SW 1271 (cell line): ENCODE measurements at places on chromosomes 12 and 14.

GRCh38 chr12:107241411-107241810 lies 148.1 kb upstream of the CRY1 start:
- no peak for DNase-seq

DNA sequence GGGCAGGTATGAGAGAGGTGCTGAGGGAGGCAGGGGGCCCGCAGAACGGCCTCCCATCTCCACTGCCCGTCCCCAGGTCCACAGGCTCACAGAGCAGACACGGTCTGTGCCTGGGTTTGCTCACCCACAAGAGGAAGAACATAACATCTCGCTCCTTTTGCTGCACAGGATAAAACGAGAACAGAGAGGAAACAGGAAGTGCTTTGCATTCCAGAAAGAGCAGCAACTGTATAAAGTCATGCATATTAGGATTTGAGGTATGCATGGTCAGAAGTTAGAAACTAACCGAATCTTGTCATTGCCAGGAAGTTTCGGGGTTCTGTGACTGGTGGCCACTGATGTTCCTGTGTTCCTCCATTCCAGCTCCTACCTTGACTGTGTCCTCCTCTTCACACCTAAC lies 25.0 kb downstream of the NTF3 start:
- DNase-seq: peak; percentile 73

DNA sequence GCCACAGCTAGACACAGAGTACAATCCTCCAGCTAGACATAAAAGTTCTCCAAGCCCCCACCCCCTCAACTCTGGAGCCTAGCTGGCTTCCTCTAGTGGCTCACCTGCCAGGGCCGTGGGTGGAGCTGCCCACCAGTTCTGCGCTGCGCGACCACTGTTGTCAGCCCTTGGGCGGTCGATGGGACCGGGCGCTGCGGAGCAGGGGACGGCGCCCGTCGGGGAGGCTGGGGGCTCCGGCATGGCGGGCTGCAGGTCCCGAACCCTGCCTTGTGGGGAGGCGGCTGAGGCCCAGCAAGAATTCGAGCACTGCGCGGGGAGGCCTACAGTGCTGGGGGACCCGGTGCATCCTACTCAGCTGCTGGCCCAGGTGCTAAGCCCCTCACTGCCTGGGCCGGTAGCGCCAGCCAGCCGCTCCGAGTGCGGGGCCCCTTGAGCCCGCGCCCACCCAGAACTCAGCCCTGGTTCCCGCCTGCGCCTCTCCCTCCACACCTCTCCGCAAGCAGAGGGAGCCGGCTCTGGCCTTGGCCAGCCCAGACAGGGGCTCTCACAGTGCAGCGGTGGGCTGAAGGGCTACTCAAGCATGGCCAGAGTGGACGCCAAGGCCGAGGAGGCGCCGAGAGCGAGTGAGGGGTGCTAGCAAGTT lies 51.0 kb downstream of the RTN1 start:
- DNase-seq: no peak

GRCh38 chr12:104990950-104991349 lies 4.8 kb downstream of the NOPCHAP1 start:
- no peak for DNase-seq

DNA sequence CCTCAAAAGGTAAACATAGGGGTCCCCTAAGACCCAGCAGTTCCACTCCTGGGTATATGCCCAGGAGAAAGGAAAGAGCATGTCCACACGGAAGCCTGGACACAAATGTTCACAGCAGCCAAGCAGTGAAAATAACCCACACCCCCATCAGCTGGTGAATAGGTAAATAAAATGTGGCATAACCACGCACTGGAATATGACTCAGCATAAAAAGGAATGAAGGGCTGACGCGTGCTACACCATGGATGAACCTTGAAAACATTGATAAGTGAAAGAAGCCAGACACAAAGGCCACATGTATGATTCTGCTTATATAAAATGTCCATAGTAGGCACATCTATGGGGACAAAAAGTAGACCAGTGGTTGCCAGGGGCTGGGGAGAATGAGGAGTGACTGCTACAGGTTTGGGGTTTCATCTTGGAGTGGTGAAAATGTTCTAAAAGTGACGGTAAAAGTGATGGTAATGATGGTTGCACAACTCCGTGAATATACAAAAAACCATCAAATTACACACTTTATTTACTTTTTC lies 3.8 kb upstream of the SCARB1 start:
- DNase-seq: no peak

DNA sequence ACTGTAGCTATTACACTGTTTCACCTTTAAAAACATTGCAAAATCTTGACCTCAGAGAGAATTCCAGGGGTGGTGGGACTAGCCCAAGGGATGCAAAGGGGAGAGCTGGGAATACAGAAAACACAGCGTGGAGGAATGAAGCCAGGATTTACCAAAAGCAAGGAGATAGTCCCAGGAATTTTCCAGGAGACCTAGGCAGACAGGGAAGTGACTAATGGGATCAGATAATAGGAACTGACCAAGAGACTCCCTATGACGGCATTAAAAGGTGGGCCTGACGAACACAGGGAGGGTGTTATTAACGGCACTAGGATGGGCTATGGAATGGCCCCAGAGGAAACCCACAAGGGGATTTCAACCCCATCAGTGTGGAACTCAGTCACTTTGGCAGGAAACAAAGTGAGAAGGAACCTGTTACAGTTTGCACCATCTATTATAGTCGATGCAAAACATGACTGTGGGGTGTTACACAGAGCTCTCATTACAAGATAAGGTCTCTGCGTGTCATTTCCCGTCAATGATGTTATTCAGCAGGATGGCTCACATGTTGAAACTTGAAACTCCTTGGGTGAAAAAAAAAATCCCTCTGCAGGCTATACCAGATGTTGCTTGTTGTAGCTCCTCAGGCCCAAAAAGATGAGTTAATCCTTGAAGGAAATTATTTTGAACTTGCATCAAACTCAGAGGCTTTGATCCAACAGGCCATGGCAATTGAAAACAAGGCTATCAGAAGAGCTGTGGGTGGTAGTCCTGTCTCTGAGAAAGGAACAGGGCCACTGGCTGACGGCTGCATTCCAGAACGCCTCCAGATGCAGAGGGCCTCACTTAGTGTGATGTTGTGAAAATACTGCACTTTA lies 58.7 kb downstream of the DRAM1 start:
- peak; percentile 29 for DNase-seq

DNA sequence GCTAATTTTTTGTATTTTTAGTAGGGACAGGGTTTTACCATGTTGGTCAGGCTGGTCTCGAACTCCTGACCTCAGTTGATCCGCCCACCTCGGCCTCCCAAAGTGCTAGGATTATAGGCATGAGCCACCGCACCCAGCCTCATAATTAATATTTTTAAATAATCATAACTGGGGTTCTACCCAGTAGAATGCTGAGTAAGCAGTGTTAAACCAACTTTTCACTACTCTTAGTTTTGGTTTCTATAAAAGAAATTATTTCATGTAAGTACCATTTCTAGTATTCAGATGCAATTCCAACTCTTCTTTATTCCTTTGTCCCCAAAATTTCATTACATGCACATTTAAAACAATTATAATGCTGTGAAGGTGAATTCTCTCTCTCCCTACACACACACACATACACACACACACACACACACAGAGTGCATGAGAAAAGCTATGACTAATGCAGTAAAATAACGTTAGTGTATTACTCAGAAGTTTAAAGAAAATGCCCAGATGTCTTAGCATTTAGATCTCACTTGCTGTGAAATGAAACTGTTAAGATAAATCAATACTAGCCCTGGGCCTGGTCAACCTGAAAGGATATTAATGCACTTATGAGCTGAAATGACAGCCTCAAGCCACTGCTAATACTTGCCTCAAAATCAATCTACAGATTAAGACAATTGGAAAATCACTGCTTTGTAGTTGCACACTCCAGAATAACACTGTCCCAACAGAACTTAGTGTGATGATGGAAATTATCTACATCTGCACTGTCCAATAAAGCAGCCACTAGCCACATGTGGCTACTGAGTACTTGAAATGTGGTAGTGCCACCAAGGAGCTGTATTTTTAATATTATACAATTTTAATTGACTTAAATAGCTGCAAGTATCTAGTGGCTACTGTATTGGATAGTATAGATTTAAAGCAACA lies 36.0 kb downstream of the PTPN21 start:
- DNase-seq: no peak

- DNase-seq: no peak
Measured at GRCh38 chr14:78403278-78403815, 233.2 kb downstream of the NRXN3 start.

GRCh38 chr12:3632754-3633153 lies 120.2 kb downstream of the CRACR2A start:
- DNase-seq: no peak

DNA sequence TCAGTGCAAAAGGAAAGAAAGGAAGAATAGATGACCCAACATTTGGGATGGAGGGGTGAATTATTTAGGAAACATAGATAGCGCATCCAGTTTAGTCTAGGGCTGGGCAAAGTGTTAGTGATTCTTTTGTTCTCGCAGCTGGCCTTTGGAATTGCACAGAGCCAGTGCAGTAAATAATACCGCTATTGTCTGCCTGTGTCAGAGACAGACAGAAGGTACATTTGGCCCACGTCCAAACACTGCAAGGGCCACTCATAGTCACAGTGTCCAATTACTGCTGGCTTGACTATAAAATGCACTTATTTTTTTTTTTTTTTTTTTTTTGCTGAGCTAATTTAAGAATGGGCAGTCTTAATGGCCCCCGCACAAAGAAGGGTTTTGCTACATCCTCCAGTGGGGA lies 638.6 kb downstream of the BCL11B start:
- DNase-seq: no peak

GRCh38 chr12:47141459-47141858 lies 61.7 kb upstream of the AMIGO2 start:
- DNase-seq: no peak

DNA sequence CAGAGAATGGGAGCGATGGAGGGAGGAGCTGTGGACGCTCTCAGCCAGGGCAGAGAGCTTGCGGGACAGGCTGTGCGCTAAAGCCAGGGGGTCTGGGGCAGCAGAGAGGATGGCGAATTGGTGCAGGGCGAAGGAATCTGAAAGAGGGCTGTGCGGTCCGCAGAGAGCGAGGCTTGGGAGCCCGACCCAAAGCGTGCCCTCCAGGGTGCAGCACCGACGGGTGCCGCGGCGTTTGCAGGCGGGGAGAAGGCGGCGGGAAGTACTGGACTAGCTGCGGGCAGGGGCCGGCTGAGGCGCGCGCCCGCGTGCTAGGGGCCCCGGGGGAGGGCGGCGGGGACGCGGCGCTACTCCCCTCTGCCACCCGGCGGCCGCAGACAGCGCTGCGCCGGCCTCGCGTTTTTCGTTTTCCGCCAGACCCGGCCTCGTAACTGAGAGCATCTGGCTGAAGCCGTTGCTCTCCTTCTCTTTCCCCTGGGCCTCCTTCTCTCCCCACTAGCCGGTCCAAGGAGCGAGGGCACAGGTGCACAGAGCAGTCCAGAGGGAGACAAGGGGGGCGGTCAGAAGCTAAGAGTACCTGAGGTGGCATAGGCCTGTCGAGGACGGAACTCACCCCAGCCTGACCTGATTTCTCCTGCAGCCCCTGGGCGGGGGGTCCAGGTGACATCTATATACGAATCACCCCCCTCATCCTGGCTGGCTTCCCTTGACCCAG lies 24.9 kb downstream of the SLC6A12 start:
- no peak for DNase-seq

DNA sequence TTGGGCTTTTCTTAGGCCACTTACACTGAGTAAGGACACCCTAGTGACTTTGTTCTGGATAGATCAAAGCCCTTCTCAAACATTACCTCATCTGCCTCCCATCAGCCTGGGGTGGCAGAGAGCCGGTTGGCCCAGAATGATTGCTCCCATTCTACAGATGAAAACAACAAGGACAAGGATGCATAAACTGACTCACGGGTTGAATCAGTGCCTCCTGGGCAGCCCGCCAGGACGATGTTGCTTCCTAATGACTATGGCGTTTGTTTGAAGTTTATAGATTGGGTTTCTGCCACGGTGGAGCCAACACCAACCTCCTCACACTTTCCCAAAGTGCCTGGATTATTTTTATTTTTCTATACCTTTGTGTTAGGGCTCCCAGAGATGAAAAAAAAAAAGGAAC lies 3.6 kb upstream of the VRK1 start:
- no peak for DNase-seq

- no peak for DNase-seq
Measured at GRCh38 chr14:102731871-102732800, 45.1 kb upstream of the TRAF3 start.

GRCh38 chr14:56463271-56463890 lies 116.2 kb upstream of the TMEM260 start:
- no peak for DNase-seq

DNA sequence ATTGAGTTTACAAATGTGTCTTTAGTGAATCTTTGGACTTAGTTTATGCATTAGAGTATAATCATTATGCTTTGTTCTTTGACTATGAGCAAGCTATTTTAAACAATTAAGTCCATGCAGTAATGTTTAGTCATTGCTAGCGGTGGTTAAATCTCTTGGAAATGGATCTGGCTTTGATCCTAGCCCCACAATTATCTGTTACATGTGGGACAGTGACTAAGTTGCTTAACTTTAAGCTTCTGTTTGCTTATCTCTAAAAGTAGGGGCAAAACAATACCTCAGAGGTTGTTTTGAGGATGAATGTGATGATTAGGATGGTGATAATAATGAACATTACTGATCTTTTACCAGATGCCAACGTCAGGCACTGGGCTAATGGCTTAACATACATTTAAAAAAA lies 124.2 kb downstream of the NPAS3 start:
- no peak for DNase-seq

DNA sequence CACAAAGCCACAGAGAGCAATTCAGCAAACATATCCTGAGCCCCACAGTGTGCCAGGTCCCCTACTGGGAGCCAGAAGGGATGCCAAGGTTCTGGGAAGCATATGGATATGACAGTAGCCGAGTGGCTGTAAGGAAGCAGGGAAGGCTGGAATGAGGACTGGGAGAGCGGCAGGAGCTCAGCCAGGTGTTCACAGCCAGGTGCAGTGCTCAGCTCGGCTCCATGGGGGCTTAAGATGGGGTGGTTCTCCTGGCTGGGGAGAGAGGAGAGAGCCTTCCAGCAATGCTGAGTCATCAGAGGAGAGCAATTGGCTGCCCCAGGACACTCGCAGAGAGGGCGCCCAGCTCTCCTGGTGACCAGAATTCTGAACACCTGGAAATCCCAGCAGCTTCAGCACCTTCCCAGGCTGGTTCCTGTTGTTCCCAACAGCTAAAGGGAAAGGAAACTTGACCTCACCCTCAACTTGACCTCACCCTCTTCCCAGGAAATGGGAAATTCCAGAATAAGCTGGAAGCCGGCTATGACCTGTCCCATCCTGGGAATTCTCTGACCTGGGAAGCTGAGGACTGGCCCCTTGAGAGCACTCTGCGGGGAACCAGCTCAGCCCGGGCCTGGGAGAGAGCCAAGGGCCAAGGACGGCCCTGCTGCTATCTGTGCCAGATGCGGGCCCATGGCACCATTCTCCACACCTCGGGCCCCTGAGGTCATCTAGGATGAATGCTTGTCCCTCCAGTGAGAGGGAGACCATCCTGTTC lies 34.6 kb downstream of the SLC6A12 start:
- no peak for DNase-seq

GRCh38 chr14:51855234-51855633 lies 5.2 kb upstream of the GNG2 start:
- no peak for DNase-seq

DNA sequence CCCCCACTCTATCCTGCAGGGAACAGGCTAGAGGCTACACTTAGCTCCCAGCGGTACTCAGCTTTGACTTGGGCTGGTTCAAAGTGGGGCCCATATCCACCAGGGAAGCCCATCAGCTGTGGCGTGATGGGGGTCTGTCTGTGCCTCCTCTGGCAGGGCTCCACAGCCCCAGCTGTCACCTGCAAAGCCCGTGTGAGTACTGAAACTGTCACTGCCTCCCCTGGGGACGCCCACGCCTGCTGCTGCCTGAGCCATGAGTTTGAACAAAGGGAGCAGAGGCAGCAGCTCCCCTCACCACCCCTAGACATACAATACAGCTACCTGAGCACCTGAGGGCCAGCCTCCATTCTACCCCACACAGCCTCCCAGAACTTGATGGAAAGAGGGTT lies 5.0 kb downstream of the REM2 start:
- no peak for DNase-seq
